CD8-positive, alpha-beta memory T cell (primary cell): ENCODE measurements at places on chromosomes 2 and 18. TPM values are rescaled to one million over a fixed set of nuclear protein-coding genes. Genes with fewer than 3 reads are reported as not detected.

Gene LINC00305
- total RNA-seq, result not detected

Gene NR4A2
- 21.9 TPM for total RNA-seq

Gene ABCB11
- total RNA-seq, result not detected

Gene MC4R
- total RNA-seq, result not detected

Gene MYO1B
- total RNA-seq, result 4.6 TPM

Gene C2orf80
- not detected for total RNA-seq

Gene NOSTRIN
- not detected for total RNA-seq

Gene RAX
- not detected for total RNA-seq

Gene PSMA8
- 1.7 TPM for total RNA-seq

Gene ABHD1
- total RNA-seq, result 0.33 TPM

Gene C18orf54
- 10.6 TPM for total RNA-seq

Gene DHX57
- total RNA-seq, result 20.1 TPM

Gene TCF23
- total RNA-seq, result not detected

Gene CFC1
- total RNA-seq, result not detected

Gene MC2R
- total RNA-seq, result not detected

Gene ECEL1
- not detected for total RNA-seq

Gene KCNK3
- total RNA-seq, result not detected

Gene NPHP1
- total RNA-seq, result 2.5 TPM
